Activated CD4-positive, alpha-beta T cell treated with anti-CD3 and anti-CD28 coated beads, Interleukin-10, Interleukin-2, amounts not matched to agents 100 ng/mL and 50 ng/mL, durations not matched to agents 16 hours and 8 hours (primary cell): ENCODE measurements at places on chromosomes 3 and 15.

GRCh38 chr3:100024520-100025303 is 89.6 kb downstream of the FILIP1L start:
- no peak for DNase-seq

- no peak for DNase-seq
Measured at GRCh38 chr15:48423342-48423741, 92.1 kb downstream of the DUT start.

DNA sequence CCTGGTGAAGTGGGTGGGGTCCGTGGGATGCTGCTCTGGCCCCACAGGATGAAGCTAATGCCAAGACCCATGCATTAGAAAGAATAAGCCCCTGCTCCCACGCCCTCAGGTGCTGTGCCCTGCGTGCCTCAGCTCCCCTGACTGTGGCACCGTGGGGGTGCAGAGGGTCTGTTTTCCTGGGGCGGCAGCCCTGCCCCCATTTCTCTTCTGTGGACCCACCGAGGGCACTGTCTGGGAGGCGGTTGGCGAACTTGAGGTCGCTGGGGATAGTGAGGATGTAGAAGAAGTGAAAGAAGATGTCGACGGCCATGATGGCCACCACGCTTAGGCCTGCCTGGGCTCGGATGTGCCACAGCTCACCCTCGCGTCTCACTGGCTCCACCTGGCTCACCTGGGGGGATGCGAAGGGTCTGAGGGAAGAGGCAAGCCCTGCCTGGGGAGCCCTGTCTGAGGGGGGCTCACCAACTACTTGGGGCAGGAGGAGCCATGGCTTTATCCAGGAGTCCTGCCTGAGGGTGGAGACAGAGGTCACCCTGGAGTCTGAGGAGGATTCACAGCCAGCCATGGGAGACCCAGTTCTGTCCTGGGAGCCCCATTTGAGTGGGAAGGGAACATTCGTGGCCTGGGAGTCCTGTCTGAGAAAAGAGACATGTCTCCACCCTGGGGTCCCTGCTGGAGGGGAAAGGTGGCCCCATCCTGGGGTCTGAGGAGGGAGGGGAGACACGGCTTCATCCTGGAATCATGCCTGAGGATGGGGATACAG is 5.1 kb downstream of the HHATL start:
- DNase-seq, result no peak

DNA sequence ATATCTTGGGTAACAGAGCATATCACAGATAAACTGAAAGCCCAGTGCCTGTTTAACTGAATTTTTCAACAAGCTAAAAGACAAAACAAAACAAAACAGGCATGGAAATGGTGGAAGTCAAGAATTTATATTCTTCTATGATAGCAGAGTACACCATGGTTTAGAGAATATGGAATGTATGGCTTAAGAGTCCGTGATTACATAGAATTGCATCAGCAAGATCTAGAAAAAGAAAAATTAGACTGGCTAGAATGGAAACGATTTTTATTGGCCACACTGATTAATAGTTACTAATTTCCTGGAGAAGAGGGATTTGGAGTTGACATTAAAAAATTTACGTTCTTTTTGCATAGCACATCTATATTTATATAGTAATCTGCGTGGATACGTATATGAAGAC is 435.2 kb upstream of the DPPA4 start:
- no peak for DNase-seq

DNA sequence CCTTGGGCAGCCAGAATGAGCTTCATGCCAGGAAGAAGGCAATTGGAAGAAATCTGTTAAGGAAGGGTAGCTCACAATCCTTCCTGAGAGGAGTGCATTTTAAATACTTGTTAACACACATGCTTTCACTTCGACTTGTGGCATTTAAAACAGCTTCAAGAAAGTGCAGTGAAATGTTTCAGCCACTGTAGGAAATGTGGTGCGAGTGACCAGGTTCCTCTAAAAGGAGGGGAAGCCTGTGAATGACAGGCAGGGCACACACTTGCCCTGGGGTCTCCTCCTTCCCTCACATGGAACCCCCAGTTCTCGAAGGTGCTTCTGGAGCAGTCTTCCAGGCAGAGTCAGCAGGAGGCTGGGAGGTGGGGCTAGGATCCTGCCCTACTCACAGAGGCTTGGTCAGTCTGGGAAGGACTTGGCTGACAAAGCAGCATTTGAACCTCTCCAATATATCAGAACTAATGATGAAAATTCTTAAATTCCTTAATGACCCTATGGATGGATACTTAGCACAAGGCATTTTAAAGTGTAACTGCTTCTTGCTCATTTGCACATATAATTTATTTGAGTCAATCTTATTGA is 358.6 kb downstream of the CHST2 start:
- no peak for DNase-seq

DNA sequence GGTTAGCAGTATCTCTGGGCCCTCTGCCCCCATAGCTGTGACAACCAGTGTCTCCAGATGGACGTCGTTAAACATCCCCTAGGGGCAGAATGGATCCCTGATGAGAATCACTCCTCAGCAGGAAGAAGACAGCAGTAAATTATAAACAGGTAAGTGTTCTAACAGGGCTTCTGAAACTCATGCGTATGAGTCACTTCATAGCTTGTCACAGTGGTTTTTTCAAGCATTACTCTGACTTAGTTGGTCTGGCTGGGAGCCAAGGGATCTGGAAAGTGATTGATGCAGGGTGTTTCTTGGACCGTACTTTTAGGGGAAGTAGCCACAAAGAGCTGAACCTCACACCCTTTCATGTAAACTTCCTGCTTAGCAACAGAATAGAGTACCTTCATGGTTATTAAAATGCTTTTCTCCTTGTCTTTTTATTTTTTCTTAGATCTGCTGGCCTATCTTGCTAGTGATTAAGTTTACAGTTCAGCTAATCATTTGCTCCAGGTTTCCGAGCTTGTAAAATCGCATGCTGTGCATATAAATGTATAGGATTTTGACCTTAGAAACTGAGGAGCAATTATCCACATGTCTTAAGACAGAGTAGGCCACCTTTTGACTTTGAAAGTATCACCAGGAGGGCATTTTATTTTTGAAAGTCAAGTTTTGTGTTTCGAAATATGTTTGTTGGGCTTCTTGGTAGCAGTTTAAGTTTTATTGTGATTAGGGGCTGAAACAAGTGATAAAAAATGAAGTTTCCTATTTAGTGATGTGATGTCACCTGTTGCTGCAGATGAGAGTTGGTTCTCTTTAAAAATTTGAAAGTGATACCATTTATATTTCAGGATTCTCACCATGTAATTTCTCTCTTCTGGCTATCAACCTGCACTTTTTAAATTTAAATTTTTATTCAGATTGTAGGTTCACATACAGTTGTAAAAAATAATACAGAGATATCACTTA is 333.9 kb downstream of the PTPRG start:
- peak; percentile 64 for DNase-seq

- no peak for DNase-seq
Measured at GRCh38 chr3:74281705-74282104, 332.8 kb downstream of the CNTN3 start.

- no peak for DNase-seq
Measured at GRCh38 chr3:45927881-45928280, 15.4 kb upstream of the CXCR6 start.

GRCh38 chr3:63043631-63044030 is 168.4 kb upstream of the CADPS start:
- DNase-seq, result no peak

DNA sequence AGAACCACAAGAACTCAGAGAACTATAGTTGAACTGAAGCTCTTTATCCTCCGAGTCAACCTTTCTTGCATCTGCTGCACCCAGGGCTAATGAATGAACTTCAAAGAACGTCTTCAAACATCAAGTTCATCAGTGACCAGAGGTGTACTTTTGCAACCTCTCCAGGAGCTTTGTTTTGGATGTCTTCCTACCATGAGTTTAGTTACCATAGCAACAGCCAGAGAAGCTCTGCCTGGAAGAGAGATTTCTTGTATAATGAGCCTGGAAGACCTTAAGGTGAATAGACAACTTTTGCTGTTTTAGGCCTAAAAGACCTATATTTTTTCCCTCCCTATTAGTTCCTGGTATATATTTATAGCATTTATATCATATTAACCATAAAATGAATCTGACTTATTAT is 9.1 kb downstream of the ACTC1 start:
- no peak for DNase-seq
